Right ventricle myocardium inferior (tissue), 1 donor: ENCODE measurements at places on chromosomes 2 and 18.

DNA sequence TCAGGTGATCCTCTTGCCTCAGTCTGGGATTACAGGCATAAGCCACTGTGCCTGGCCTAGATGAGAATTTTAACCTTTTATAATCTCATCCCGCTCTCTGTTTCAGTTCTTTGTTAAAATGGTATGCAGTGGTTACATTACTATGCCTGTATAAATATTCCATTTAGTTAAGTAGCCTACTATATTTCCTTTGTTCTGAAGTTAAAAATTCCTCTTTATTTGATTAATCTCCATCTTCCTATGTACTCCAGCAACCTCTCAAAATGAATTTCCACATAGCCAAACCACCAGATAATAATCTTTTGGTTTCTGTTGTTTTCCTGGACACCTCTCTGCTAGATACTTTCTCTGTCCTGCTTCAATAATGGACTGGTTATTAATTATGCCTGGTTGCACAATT is 15.8 kb downstream of the RAB10 start:
- no peak for DNase-seq

DNA sequence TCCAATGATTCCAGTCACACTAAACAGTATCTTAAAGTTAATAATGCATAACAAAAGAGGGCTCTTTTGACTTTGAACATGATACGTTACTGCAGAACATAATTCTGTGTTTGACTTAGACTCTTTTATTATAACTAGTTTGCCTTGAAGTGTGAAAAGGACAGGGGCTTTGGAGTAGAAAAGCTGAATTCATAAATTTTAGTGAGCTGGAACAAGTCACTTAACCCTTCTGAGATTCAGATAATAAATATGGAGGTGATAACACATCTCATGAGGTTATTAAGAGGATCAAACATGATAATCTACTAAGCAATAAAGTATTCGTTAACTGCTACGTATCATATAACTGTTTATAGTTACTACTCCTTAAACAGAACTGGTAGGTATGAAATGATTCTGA is 44.7 kb upstream of the FLACC1 start:
- DNase-seq: no peak

DNA sequence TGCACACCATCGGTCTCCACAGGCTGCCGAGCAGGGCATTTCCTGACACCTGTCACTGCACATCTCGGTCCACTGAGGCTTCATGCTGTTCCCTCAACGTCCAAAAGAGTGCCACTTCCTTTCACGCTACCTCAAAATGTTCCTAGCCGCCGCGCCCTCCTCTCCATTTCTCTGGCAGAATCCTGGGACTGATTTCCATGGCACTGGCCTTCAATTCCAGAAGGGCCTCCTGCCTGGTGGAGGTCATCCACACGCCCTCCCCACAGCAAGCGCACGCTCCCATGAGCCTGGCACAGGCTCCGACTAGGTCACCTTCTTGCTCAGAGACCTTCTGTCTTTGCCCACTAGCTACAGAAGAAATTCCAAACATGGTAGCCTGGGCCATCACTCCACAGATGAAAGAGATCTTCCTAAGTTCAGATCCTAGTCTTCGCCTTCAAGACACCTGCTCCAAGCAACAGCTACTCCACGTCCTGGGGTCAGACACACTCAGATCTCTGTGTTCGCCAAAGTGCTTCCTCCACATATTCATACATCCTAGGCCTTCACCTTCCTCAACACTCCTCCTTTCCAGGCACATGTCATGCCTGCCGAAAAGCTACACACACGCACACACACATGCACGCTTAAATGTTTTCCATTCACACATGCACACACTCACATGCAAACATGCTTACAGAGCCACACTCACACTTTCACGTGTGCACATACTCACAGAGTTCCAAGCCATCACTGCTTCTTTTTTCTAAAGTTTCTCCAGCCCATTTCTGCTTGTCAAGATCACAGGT is 94.0 kb downstream of the PXDN start:
- no peak for DNase-seq

GRCh38 chr2:30758191-30758651 is 49.0 kb downstream of the CAPN13 start:
- DNase-seq: no peak

- no peak for DNase-seq
Observed at GRCh38 chr18:66136039-66136438, 385.2 kb downstream of the CDH7 start.

- no peak for DNase-seq
Observed at GRCh38 chr2:7061450-7061789, 144.2 kb downstream of the RNF144A start.

DNA sequence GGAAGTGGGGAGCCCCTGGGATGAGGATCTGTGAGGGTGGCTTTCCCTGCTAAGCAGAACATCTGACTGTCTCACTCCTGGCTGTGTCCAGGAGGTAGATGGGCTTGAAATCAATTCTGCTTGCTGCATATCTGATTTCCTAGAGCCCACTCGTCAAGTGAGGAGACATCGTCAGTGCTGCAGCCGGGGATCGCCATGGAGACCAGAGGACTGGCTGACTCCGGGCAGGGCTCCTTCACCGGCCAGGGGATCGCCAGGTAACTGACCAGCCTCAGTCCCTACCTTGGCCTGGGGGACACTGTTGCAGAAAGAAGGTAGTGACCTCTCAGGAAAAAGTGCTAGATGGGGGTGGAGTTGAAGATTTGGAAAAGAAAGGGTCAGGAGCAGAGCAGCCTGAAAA is 31.3 kb downstream of the CNGA3 start:
- no peak for DNase-seq

- no peak for DNase-seq
Observed at GRCh38 chr2:21043744-21044532, at the start of gene APOB. Gene APOB (minus strand): TSS chr2:21044073. CDS start chr2:21043945, 128 bp downstream.

DNA sequence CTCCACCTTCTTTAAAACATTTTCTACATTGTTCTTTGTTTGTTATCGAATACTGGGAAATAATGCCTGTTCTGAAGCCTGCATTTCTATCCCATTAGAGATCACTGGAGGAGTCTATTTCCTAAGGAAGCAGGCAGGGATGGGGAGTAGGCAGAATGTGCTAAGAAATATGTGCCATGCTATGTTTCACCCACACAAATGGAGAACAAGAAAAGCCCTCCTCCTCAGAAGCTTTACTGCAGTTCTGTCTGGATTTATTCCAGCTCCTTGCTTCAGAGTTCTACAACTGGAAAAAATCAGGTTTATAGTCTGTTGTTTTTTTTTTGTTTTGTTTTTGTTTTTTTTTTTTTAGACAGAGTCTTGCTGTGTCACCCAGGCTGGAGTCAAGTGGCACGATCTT is 825.1 kb downstream of the SLC4A3 start:
- DNase-seq: no peak

DNA sequence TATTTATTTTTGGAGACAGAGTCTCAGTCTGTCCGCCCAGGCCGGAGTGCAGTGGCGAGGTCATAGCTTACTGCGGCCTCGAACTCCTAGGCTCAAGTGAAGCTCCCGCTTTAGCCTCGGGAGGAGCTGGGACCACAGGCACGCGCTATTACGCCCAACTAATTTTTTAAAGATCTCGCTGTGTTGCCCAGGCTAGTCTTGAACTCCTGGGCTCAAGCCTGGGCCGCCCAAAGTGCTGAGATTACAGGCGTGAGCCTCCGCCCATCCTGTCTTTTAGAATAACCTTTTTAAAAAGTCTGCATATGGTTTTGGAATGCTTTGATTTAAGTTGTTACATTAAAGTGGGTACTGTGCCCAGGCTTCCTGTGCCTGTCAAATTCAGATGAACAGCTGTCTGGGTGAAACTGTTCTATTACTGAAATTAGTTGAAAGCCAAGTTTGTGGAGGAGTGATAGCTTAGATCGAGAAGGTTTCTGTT is 944 bp downstream of the RAB3GAP1 start:
- peak; percentile 71 for DNase-seq

DNA sequence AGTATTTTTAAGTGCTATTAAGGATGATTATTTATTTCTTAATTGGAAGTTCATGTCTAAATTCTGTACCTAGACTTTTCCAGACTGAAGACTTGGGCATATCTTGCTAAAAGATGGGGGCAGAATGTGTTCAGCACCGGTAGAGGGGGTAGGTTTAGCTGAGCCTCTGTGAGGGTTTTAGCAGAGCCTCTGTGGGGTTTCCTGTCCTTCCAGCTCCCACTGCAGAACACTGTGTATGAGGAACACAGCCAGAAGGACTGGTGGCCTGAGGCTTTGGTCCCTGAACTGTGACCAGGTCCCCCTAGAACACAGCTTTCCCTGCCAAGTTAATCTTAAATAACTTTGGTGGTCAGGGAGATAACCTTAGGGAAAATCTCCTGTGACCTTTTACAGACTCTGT is 123.4 kb upstream of the EPC2 start:
- DNase-seq: no peak

- DNase-seq: no peak
Observed at GRCh38 chr18:11046140-11046539, 103.2 kb downstream of the PIEZO2 start.

GRCh38 chr2:20443276-20443920 is 3.5 kb upstream of the RHOB start:
- DNase-seq: no peak

- DNase-seq: no peak
Observed at GRCh38 chr18:61831071-61831470, 61.7 kb downstream of the RNF152 start.

GRCh38 chr18:45282101-45282812 is 333.0 kb upstream of the SLC14A2 start:
- DNase-seq: no peak

- DNase-seq: no peak
Observed at GRCh38 chr2:103734911-103735310, 973.1 kb downstream of the TMEM182 start.

GRCh38 chr18:1891641-1892040 is 679.7 kb downstream of the METTL4 start:
- DNase-seq: no peak

GRCh38 chr2:170493426-170494097 is 221.6 kb upstream of the SP5 start:
- DNase-seq: no peak
